ENCODE measurements at places on chromosomes 3 and 15.

DNA sequence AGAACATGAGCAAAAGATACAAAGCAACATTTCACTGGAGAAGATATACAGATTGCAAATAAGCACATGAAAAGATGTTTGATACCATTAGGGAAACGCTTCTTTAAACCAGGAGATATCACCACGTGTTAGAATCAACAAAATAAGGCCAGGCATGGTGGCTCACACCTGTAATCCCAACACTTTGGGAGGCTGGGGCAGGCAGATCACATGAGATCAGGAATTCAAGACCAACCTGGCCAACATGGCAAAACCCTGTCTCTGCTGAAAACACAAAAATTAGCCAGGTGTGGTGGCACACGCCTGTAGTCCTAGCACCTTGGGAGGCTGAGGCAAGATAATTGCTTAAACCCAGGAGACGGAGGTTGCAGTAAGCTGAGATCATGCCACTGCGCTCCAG, 20.5 kb upstream of the MUC20 start:
- DNase-seq: no peak

DNA sequence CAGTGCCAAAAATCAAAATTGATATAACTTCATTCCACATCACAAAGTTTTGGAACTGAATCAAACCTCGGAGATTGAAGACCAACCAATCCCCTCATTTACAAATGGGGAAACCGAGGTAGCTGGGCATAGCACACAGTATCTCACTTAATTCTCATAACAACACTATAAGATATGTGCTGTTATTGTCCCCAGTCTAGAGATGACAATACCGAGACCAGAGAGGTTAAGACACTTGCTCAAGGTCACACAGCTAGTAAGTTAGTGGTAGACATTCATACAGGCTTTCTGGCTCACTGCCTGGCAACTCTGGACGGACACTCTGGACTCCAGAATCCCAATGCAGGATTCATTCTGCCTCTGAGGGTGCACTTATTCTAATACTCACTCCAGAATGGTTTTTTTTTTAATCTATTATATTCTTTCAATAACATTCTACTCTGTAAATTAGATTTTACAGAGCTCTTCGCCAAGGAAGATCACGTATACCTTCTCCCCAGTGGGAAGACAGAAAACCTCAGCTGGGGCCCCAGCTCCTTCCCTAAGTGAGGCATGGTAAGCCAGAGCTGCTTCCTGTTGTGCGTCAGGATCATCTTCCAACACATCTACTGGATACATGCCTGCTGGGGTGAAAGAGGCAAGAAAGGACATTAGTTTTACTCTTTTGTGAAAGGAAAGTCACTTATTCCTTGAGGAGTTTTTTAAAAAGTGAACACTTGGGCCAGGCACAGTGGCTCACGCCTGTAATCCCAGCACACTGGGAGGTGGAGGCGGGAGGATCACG, 128.4 kb upstream of the IGF1R start:
- no peak for DNase-seq

- peak; percentile 75 for DNase-seq
Measured at GRCh38 chr15:42059661-42060476, 34.5 kb downstream of the PLA2G4D start.

DNA sequence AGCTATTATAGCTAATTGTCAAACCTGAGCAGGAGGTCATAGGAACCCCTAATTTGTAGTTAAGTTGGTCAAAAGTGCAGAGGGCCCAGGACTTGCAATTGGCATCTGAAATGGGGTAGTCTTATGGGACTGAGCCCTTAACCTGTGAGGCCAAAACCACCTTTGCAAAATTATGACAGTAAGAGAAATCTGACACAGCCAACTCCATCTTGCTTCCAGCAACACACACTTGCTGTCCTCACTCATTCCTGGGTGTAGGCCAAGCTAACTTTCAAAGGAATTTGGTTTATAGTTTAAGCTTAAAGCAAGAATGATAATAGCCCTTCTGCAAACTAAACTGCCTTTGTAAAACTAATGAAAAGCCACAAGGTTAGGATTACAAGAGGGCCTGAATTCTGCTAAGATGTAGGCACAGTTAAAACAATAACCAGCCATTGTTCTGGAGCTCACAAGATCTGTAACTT, 57.6 kb upstream of the FRMD4B start:
- no peak for DNase-seq

- no peak for DNase-seq
Measured at GRCh38 chr3:195835791-195836190, 24.1 kb upstream of the MUC4 start.

DNA sequence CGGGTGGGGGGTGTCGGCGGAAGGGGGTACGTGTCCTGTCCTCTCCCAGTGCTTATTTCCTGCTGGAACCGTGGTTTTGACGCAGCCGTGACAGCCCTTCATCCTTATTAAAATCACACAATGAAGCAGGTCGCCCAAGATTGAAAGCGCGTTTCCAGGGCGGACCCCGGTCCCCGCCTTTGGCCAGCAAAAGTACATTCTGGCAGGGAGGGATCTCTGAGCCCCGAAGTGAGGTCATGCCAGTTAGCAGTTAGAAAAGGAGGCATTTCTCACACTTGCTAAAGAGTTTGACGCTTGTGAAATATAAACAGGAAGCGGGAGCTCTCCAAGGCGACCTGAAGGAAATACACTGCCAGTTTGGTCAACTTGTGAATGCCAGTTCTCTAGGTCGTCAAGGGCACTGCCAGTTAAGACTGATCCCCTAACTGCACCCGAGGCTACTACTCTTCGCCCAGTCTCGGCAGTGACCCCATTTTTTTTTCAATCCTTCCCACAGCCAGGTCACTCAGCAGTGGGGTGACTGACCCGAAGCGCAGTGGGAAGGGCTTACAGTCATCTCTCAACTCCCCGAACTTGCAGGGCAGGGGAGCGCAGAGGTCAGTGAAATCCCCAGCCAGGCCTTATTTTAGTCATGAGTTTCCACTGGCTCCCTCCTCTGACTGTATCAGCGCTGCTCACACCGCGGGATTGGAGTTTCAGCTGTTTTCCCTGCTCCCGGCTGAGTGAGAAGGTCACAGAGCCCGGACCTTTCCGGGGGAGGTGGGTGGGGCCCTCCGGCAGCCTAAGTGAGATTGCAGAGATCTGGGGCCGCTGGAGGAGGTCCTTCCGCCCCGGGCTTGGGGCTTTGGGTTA, 2.0 kb upstream of the BHLHE40 start:
- peak; percentile 68 for DNase-seq

- DNase-seq: no peak
Measured at GRCh38 chr3:133827684-133828083, 22.1 kb downstream of the SRPRB start.

GRCh38 chr3:2525968-2526367, 427.3 kb downstream of the CNTN4 start:
- no peak for DNase-seq

All from endothelial cell (in vitro differentiated cells).